ENCODE measurements at places on chromosomes 16 and 17. TPM values are rescaled to one million over a fixed set of nuclear protein-coding genes. Genes with fewer than 3 reads are reported as not detected.

GRCh38 chr16:56428091-56428490 is 2.7 kb upstream of the AMFR start:
- H3K4me3 ChIP-seq, result no peak overlapping the region
- no peak overlapping the region for H3K27ac ChIP-seq
- no peak for DNase-seq
- H3K4me1 ChIP-seq, result peaks cover 21% of the 10 kb centered on the region
- H3K27me3 ChIP-seq, result no peaks in the 10 kb centered on the region
- H3K36me3 ChIP-seq, result peaks cover 27% of the 10 kb centered on the region

- DNase-seq, result no peak
- peaks cover 5% of the 10 kb centered on the region for H3K4me1 ChIP-seq
- H3K27ac ChIP-seq, result no peak overlapping the region
- H3K4me3 ChIP-seq, result no peak overlapping the region
- peaks cover 40% of the 10 kb centered on the region for H3K36me3 ChIP-seq
Measured at GRCh38 chr16:84459533-84459894, 44.9 kb downstream of the MEAK7 start.

- no peaks in the 10 kb centered on the region for H3K27me3 ChIP-seq
- DNase-seq, result no peak
- no peak overlapping the region for H3K27ac ChIP-seq
- H3K36me3 ChIP-seq, result no peaks in the 10 kb centered on the region
Measured at GRCh38 chr17:50062293-50063243, 6.7 kb downstream of the ITGA3 start.

DNA sequence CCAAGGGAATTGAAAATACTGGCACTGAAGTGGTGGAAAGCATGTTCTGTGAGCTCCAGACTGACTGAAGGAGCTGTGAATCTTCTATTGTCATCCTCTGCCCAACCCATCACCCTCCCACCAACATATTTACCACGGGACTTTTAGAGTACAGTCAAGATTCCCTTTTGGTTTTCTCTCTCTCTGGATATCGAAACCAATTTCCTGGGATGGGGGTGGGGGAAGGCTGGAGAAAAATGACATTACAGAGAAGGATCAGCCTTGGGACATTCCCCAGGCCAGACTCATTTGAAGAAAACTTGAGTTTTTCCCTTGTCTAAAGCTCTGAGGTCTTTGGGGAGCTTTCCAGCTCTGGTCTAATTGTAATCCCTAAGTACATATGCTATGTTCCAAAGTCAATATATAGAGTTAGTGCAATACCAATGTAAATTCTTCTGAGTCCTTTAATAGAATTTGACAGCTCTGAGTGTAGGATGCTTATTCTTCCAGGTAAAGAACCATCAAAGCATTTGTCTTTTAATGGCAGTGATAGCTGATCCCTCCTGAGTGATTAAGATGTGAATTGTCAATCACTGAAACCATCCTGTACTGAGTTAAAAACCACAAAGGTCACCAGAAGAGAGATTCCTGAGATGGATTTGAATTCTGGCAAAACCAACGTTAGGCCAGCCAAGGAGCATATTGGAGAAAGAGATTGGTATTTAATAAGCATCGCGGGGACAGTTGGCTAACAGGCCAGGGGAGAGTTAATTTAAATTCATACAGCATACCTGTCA is 48.8 kb upstream of the CCL1 start:
- no peaks in the 10 kb centered on the region for H3K36me3 ChIP-seq
- peaks cover 45% of the 10 kb centered on the region for H3K27me3 ChIP-seq
- no peak overlapping the region for H3K27ac ChIP-seq
- no peak for DNase-seq
- H3K4me1 ChIP-seq, result peaks cover 8% of the 10 kb centered on the region
- H3K4me3 ChIP-seq, result no peak overlapping the region

- no peak overlapping the region for H3K27ac ChIP-seq
- no peak overlapping the region for H3K4me3 ChIP-seq
- H3K4me1 ChIP-seq, result peaks cover 18% of the 10 kb centered on the region
- H3K36me3 ChIP-seq, result peaks cover 26% of the 10 kb centered on the region
Measured at GRCh38 chr17:40307001-40307730, 1.8 kb upstream of the RARA start.

DNA sequence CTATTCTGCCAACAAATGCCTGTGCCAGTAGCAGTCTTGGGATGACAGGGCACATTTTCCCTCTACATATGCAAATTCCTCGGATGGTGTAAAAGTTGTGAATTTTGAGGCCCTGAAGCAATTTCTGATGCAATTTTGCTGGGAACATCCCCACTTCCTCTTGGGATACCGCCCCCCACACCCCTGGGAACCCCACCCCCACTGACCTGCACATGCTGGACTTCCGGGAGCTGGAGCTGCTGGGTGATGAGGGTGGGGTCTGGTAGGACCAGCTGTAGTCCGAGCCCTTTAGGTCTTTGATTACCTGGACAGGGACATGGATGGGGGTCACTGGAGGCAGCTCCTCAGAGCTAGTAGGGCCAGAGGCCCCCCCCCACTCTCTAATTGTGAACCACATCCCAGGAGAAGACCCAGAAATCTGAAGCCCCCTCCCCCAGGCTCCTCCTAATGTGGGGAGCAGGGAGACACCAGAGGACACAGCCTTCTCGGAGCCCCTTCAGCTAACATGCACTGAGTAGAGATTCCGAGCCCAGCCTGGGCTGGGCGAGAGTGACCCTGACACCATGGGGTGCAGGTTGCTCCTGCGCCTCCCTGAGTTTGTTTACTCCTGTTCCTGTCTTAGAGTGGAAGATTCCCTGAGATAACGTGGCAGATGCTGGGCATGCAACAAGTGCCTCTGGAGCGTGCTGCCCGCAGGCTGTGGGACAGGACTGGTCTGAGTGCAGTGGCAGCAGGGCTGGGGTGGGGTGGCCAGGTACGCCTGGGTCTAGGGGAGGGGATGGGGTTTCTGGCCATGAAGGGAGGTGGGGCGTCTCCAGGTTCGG is 9.0 kb downstream of the MTSS2 start:
- peaks cover 19% of the 10 kb centered on the region for H3K4me1 ChIP-seq
- no peaks in the 10 kb centered on the region for H3K27me3 ChIP-seq
- DNase-seq, result no peak

The TBX6 gene
- 1.3 TPM for total RNA-seq

The CRYM gene
- not detected for total RNA-seq

Measured in activated CD8-positive, alpha-beta T cell treated with anti-CD3 and anti-CD28 coated beads, Interleukin-2, amount 10 ng/mL, durations not matched to agents 7 days and 5 days (primary cell).